ENCODE measurements at places on chromosomes 2 and 18.

- DNase-seq, result no peak
These were observed 24.2 kb downstream of the SIX3 start for GRCh38 chr2:44965684-44966083.

GRCh38 chr18:75052475-75052874 is 156.5 kb downstream of the PTGR3 start:
- no peak for DNase-seq

GRCh38 chr2:156486147-156486546 is 50.0 kb downstream of the GPD2 start:
- DNase-seq, result no peak

DNA sequence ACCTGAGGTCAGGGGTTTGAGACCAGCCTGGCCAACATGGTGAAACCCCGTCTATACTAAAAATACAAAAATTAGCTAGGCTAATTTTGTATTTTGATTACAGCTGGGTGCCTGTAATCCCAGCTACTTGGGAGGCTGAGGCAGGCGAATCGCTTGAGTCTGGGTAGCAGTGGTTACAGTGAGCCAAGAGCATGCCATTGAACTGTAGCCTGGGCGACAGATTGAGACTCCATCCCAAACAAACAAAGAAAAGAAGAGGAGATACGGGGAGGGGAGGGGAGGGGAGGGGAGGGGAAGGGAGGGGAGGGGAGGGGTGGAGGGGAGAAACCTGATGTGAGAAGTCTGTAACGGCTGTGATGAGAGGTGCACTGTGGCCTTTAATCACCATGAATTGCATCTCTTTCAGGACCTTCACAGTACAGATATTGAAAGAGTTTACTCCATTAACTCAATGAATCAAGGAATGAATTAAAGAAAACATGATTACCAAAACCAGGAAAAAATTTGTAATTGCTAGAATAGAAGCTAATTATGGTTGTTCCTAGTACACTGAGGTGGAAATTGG is 135.3 kb downstream of the CALCRL start:
- DNase-seq, result no peak

GRCh38 chr2:217086038-217086522 is 226.2 kb upstream of the TNP1 start:
- DNase-seq, result no peak

- DNase-seq, result no peak
These were observed 200.5 kb upstream of the RND3 start for GRCh38 chr2:150688016-150688415.

DNA sequence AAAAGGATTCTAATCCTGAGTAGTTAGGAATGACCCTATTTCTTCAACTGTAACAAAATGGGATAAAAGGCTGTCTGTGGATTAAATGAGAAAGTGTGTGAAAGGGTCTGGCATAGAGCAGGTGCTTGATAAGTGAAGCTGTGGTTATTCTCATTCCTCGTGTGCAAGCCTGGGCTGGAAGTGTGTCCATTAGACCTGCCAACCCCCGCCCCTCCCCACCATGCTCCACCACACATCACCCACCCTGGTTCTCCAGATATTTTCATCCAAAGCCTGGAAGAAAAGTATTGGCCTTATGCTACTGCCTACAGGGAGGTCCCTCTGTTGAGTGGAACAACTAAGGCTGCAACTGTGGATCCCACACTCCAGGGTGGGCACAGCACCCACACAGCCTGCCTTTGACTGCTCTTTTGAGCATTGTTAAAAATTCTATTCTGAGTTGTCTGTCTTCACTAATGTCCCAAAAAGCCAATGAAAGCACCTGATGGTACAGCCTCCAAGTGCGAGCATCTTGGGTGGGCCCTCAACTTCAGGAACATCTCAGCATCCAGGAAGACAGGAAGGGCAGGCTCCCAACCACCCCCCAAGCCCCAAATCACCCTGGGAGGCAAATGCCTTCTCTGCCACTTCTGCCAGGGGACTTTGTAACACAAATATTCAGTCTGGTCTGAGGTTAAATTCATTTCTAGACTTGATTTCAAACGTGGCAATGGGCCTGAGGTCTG is 102.8 kb upstream of the PPP1CB start:
- DNase-seq, result no peak

DNA sequence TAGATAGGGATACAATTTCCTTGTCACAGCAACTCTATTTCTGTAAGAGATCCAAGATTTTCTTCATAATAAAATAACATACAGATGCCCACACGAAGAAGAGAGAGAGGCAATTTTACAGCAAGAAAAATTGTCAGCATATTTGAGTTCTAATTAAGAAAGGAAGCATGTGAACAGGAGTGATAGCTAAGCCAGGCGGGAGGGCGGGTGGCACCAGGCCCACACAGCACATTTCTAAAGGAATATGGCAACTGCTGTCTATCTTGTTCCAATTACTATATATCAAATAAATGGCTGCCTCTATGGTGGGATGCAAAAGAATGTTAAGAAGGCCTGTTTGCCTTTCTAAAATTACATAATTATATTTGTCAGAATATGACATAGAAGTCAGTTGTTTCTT is 248.3 kb upstream of the DOK6 start:
- no peak for DNase-seq

DNA sequence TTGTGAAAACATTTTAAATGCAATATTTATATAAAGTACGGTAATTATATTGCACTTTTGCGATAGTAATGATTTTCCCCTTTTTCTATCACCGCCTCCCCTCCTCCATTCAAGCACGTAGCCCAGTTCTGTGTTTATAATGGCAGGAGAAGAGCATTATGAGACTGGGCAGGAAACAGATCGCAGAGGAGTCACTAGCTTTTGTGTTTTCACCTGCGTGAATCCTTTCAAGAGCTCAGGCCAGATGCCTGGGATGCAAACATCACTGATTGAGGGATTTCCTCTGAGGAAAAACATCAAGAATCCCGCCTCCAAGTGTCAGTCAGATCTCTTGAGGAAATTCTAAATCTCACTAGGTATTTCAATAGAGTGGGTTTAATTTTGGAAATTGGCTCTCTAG is 178.4 kb upstream of the FN1 start:
- DNase-seq, result no peak

GRCh38 chr2:18910843-18911242 is 321.5 kb upstream of the NT5C1B start:
- DNase-seq, result no peak

- DNase-seq, result no peak
These were observed 19.7 kb downstream of the ATP6V1C2 start for GRCh38 chr2:10741139-10741538.

- DNase-seq, result no peak
These were observed 3.3 kb downstream of the PDCD1 start for GRCh38 chr2:241855245-241855887.

DNA sequence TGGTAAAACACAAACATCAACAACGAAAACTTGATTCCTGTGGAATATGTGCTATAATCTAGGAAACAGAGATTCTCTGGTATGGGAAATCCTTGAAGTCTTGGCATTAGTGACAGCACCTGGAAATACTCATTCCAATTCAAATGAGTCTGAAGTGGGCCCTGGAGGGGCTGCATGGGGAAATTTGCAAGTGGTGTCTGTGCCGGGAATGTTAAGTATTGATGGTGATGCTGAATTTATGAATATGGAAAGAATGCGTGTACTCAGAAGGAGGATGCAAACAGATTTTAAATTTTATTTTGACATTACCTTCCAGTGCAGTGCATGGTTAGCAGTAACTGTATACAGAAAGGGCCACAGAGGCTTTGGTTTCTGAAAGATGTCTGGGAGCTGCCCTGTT is 37.2 kb downstream of the PTPRM start:
- no peak for DNase-seq

DNA sequence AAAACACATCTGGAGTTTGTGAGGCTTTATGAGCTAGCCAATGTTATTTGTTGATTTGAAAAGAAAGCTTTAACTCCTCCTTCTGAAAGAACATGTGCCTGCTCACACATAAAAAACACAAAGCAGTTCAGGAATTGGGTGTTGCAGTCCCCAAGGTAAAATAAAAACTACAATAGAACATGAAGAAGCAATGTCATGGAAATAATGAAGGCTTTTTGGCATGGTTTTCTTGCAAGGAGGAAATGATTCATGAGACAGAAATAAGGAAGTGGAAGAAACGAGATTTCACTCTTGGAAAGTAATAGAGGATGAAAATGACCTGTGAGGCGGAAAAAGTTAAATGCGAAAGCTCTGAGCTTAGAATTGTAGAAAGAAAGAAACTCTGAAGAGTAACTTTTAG is 81.1 kb downstream of the TRIB2 start:
- no peak for DNase-seq

DNA sequence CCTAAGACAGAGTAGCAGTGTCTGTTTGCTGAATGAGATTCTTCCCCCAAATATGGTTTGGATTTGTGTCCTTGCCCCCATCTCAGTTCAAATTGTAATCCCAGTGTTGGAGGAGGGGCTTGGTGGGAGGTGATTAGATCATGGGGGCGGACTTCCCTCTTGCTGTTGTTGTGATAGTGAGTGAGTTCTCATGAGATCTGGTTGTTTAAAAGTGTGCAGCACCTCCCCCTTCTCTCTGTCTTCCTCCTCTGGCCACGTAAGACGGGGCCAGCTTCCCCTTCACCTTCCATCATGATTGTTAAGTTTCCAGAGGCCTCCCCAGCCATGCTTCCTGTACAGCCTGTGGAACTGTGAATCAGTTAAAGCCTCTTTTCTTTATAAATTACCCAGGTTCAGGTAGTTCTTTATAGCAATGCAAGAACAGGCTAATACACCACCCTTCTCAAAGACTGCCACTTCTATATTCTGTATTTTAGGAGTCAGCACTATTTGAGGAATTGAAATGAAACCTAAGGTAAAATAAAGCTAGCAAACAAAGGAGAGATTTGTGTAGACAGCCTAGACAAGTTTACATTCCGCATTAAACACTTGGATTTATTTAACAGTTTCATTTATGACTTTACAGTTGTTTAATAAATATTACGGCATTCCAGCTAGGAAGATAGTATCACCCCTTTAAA is 21.6 kb downstream of the FBXO36 start:
- DNase-seq, result no peak

DNA sequence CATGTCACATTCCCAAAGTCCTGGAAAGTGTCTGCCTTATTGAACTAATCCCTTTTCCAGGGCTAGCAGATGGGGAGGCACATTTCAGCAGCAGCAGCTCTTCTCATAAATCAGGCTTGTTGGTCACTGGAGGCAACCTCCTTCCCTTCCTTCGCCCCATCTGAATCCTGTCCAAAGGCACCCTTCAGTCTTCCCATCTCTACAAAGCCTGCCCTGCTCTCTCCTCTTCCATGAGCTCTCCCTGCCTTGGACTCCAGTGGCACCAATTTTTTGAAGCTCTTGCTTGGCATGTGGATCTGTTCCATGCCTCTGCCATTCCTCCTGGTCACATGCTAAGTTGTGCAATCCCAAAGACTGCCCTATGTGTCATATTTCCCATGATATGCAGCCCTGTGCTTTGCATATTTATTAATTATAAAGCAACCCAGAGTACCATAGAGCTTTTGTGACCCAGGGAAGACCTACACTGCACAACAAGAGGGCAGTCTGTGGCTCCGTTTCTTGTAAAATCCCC is 70.3 kb downstream of the ANTXR1 start:
- no peak for DNase-seq

DNA sequence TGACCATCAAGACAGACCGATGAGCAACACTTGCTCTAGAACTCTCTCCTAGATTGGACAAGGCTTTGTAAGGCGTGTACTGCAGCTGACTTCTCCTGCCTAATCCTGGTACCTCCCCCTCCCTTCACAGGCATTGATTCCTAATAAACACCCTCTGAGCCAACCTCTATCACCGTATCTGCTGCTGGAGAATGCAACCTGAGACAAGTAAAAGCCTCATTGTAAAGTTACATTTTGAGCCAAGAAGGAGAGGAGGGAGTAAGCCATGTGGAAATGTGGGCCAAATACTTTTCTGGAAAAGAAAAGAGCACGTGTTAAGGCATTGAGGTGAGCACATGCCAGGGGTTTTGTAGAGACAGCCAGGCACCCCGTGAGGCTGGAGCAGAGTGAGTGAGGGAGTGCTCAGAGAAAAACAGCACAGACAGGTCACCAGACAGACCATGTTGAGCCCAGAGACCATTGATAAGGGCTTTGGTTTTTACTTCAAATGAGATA is 2.6 kb upstream of the WDFY1 start:
- DNase-seq, result no peak

DNA sequence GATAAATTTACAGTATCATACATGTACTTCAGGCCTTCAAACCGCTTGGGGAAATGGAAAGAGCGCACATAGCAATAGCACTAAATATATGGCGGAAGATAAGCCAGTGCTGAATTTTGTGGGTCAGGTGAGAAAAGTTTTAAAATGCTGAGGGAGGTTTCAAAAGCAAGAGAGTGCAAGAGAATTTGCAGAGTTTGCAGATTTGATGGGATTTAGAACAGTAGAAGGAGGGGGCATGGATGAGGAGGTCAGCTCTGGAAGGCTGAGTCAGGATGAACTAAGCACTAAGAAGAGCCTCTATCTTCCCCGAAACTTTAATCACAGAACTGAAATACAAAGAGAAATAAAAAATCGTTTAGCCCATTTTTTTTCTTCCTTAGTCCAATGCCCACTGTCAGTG is 145.9 kb downstream of the DLGAP1 start:
- DNase-seq, result no peak

- no peak for DNase-seq
These were observed 42.3 kb upstream of the MYO1B start for GRCh38 chr2:191202881-191203397.

- DNase-seq, result no peak
These were observed 97.6 kb upstream of the TCF4 start for GRCh38 chr18:55685638-55686037.

DNA sequence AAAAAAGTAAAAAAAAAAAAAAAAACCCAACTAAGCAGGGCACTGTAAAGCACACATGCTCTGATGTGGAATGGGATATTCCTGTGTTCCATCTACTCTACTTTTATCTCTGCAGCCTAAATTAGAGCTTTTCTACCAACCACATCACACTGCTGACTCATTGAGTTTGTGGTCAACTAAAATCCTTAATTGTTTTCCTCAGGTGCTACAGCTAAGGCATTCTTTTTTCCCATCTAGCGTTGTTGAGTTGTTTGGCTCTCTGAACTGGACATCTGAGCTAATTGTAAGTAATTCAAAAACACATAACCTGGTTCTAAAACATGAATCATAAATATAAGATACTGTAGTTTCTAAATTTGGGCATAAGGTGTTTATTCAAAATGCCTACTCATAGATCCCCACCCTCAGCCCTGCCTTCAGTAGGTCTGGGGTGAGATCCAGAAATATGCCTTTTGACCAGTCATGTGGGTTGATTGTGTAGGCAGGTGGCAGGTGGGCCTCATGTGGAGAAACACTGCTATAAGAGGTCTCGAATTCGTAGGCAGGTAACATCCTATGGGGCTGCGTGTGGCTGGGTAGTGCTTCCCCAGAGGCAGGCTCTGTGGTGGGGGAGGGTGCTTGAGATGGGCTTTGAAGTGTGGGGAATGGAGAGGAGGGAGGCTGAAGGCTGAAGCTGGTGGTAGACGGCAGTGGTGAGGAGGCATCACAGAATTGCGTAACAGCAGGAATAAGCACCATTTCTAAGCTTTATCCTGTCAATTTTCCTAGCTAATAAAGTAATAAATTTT is 27.2 kb downstream of the ANKRD29 start:
- DNase-seq, result no peak

- DNase-seq, result no peak
These were observed 168.1 kb downstream of the TRIB2 start for GRCh38 chr2:12884713-12885282.

GRCh38 chr18:59911600-59911999 is 11.8 kb downstream of the PMAIP1 start:
- DNase-seq, result no peak

- DNase-seq, result peak; percentile 80
These were observed 128.7 kb downstream of the CTIF start for GRCh38 chr18:48667276-48668254.
